ENCODE measurements at places on chromosomes 4 and X. TPM values are rescaled to one million over a fixed set of nuclear protein-coding genes. Genes with fewer than 3 reads are reported as not detected.

The USP26 gene
- total RNA-seq: not detected

The MAGEA11 gene
- total RNA-seq: not detected

The SPACA5B gene
- not detected for total RNA-seq

The PNMA6A gene
- 0.31 TPM for total RNA-seq

The IL2 gene
- total RNA-seq: not detected

The MAGEA4 gene
- not detected for total RNA-seq

The MAOA gene
- 3.3 TPM for total RNA-seq

The HPGDS gene
- not detected for total RNA-seq

The ADAMTS3 gene
- total RNA-seq: 0.07 TPM

The PWWP3B gene
- total RNA-seq: not detected

The GBA3 gene
- total RNA-seq: 0.54 TPM

The MRPL1 gene
- 29.3 TPM for total RNA-seq

The ELF4 gene
- 24.2 TPM for total RNA-seq

The RBMXL3 gene
- total RNA-seq: not detected

The AMBN gene
- not detected for total RNA-seq

The GPRASP1 gene
- total RNA-seq: 3.6 TPM

The REPS2 gene
- 14.5 TPM for total RNA-seq

The ZNF81 gene
- 10.5 TPM for total RNA-seq

The ETDA gene
- not detected for total RNA-seq

The CCDC120 gene
- 30.8 TPM for total RNA-seq

The SCML2 gene
- total RNA-seq: 1.4 TPM

The GATA1 gene
- total RNA-seq: not detected

The GPR173 gene
- total RNA-seq: 0.68 TPM

The GPR143 gene
- total RNA-seq: 8.8 TPM

The ERAS gene
- 0.47 TPM for total RNA-seq

The ACSL1 gene
- total RNA-seq: 19.1 TPM

All from Calu3 (cell line).